ENCODE measurements at places on chromosomes 3 and 15. TPM values are rescaled to one million over a fixed set of nuclear protein-coding genes. Genes with fewer than 3 reads are reported as not detected.

The IL5RA gene
- 1.0 TPM for total RNA-seq

DNA sequence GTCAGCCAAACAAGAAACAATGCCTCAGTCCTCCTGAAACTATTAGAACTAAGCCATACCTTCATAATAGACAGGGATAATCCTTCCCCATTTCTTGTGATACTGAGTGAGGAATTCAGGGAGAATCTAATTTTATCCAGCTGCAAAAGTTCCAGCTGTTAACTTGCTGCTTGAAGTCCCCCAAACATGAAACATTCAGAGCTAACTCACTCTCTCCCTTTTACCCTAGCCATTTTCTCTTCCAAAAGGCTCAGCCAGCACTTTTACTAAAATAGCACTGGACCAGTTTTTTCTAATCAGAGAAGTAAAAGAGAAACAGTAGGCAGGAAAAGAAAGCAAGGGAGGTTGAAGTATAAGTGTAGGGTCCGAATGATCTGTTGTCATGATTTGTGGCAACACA is 268.1 kb downstream of the TAFA4 start:
- no peak for DNase-seq

DNA sequence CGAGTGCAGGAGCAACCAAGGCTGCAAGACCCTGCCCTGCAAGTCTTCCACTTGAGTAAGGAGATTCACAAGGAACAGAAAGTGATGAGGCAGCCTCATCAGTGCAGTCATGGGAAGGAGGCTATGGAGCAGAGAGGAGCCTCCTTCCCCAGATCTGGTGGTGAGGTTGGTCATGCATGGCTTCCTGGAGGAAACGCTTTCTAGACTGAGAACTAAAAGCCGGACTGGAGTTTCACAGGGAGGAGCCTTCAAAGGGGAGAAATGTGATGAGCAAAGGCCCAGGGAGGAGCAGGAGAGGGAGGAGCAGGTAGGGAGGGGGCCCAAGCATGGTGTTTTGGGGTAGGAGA is 139.9 kb downstream of the SRGAP3 start:
- DNase-seq = no peak

DNA sequence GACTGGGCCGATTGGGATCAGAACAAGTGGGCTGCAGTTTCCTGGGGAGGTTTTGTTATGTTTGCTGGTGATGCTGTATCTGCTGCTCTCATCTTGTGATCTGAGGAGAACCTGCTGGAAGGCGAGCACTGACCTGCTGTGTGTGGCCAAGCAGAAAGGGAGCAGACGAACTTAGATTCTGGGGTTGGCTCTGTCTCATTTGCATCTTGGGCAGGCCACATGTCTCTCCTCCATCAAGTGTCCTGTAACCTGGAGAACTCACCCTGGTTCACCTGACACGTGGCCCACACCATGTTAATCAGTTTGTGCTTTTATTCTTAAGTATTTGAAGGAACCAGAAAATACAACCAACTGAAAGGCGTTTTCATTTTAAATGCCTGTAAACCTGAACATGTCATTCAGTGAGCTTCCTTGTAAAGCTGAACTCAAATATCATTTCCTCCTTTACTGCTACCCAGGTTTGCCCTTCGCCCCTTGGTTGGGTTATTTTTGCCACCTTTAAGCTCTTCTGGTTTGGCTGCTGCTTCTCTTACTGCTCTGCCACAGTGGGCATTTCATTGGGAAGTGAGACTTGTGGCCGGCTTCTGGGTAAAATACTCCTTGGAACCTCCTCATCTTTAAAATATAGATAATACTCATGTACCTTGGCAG is 33.5 kb upstream of the TRAK1 start:
- no peak for DNase-seq
